ENCODE measurements at places on chromosomes 1 and 21.

DNA sequence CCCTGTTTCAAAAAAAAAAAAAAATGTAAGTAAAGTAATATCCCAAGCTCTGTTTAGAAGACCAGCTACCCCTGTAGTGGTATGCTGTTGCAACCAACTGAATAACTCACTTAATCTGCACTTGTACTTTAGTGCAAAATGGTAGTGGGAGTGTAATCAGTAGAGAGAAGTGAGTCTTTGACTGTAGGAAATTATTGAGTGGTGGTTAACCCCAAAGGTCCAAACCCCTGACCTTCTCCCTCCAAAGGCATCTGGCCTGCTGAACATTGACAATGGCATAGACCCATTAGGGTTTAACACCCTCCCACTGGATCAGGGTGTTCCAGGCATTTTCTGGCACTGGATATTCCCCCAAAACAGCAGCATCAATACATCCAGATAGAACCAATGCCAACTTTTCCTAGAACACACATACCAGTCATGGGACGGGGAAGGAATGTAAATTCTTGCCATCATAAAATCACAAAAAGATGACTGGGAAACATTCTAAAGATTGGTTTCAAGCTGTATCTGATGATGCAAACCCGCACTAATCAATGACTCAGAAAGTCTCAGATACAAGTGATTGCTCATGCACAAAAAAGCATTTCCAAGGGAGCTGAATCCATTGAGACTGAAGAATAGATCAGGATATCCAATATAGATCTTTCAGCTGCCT is 110.3 kb downstream of the MRPL39 start:
- no peak for DNase-seq

DNA sequence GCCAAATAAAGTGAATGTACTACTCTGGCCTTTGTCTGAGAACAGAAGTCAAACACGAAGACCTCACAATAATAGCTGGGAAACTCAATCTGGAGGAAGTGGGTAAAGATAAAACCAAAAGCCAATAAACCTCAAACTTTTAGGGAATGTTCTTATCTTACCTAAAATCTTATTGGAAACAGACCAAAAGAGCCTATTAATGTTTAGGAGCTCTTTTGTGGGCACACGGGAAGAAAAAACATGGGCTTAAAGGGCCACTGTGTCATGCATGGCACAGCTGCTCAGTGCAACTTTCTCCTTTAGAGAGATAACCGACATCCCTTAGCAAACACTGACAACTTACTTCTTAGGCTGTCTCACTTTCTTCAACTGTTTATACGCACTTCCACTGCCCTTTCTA is 16.1 kb downstream of the EIF2B3 start:
- no peak for DNase-seq

GRCh38 chr1:170544624-170545023 is 12.7 kb downstream of the GORAB start:
- DNase-seq = no peak

DNA sequence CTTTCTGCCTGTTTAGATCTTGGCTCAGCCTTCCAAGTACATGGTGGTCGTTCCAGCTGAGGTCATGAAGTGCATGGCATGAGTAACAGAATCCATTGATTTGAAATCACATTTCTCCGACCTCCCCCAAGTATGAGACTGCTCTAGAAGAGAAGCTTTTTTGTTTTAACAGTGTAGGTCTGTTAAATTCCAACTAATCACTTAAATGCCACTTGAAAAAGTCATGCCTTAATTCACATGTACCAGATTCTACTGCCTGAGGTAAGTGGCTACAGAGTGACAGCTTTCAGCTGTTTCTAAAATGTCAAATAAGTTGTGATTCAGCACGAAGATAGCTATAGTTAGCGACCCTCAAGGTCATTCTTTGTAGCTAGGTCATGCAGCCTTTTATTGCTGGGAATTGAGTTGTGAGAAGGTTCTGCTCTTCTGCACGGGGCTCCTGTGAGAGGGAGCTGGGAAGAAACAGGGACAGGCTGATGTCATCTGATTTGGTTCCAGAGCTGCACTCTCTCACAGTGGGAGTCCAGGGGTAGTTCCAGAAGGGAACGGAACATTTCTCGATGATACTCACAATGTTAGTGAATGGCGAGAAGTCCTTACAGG is 112.7 kb downstream of the VPS13D start:
- DNase-seq = no peak

DNA sequence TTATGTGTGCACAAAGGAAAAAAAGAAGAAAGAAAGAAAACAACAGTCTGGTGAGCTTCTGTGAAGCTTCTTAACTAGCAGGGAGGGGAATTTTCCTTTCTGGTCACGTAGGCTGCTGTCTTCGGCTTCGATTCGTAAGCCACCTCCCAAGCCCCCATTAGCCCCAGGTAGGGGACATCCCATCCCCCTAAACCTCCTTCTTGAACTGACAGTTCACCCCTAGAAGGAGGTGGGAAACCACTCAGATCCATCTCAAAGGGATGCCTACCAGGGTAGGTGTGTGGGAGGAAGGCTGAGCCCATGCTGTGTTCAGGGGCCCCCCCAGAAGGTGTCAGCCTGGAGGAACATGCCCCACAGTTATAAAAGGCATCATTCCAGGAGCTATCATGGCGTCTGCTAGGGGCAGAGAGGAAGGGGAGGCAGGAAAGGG is 25.8 kb downstream of the CD247 start:
- DNase-seq = no peak

DNA sequence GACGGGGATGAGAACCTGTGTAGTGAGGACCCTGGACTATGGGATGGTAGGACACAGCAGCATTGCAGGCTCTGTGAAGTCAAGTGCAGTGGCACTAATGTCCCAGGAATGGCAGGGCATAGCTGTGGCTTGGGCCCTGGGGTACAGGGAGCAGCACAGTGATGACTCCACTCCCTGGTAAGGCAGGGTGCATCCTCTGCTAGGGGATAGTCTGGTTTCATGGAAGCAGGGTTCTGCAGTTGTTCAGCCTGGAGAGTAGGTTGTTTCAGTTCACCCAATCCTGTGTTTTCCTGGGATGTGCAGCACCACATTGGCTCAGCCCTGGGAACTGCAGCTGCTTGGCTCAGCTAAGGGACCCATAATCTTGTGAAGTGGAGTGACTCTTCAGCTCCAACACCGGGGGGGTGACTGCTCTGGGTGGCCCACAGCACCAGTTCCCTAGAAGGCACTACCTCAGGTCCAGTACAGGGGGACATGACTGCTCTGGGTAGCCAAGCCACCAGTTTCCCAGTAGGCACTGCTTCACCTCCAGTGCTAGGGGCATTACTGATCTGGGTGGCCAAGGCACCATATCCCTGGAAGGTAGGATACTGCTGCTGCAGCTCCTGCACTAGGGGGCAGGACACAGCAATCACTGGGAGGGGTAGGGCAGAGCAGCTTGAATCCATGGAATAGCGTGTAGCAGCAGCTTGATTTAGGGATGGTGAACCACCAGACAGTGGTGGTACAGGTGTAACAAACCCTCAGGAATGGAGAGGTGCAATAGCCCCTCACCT is 15.3 kb upstream of the C1orf185 start:
- DNase-seq = no peak

DNA sequence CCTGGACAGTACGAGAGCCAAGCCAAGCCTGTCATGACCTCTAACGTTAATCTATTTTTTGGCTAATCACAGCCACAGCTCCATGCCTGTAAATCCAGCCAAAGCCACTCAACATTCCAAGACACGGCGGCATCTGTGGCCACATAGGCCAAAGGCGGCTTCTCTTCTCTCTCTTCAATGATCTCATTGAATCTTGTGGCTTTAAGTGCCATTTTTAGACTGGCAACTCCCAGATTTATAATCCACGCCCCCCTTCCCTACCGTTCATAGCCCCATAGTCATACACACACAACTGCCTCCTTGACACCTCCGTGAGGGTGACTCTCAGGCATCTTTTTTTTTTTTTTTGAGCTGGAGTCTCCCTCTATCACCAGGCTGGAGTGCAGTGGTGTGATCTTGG is 5.7 kb upstream of the SELENON start:
- no peak for DNase-seq

DNA sequence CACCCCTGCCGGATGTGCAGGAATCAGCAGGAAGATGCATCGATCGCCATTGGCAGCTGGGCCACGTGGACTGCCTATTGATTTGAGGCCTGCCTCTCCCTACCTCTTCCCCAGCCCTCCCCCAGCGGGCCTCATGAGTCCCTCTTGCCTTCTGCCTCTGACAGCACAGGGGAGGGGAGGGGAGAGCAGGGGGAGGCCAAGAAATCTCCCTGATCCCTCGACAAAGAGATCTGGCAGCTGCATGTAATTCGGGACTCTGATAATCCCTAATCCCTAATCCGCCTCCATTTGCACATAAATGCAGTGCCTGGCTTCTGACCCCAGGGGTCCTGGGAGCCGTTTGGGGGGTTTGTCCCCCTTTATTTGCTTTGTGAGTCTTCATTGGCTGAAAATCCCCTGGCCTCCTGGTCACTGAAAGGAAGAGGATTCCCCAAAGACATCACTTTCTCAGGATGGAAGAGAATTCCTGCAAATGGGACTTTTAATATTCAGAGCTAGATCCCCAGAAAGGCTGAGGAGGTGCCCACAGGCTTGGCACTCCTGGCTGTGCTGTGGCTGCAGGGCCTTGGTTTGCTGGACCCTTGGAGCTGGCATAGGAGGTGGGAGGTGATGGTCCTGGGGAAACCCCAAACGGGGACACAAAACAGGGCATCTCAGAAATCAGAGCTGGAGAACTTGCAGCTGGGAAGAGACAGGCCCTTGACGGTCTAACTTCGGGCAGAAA is 239.4 kb upstream of the POU3F1 start:
- DNase-seq = no peak

- DNase-seq = no peak
These were observed 346.1 kb downstream of the SIPA1L2 start for GRCh38 chr1:232283864-232284263.

GRCh38 chr21:42650033-42650370 is 3.4 kb upstream of the PDE9A start:
- DNase-seq = no peak

GRCh38 chr1:44829506-44830384 is 13.3 kb downstream of the PTCH2 start:
- DNase-seq = no peak

GRCh38 chr1:15407580-15407979 is 2.1 kb upstream of the EFHD2 start:
- DNase-seq = no peak

DNA sequence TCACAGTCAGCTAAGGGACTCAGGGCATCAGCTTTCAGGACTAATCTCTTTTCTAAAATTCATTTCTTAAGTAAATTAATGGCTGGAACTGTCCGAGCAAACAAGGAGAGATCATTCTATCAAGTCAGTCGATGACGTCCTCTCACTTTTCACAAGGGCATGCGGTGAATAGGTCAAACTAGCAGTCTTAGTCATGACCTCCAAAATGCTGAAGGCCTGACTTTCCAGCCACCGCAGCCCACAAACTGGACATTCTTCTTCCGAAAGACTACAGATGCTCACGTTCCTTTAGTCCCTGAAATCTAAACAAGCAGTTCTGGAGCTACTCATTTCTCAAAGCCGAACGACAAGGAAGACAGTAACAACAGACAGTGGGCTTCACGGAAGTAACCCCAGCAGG is 127.9 kb downstream of the TIAM1 start:
- DNase-seq = no peak

GRCh38 chr1:37033355-37034101 is 787 bp downstream of the GRIK3 start:
- no peak for DNase-seq

Measured in activated T-cell treated with anti-CD3 and anti-CD28 coated beads for 24 hours (primary cell).